A549 treated with RU486 at 1 μM for 4 hours (cell line): ENCODE measurements at places on chromosomes 13 and 19. TPM values are rescaled to one million over a fixed set of nuclear protein-coding genes. Genes with fewer than 3 reads are reported as not detected.

Gene COX6B1
- total RNA-seq = 1,299 to 1,635 TPM (median 1,348 TPM) in 5 replicates

Gene FLT1
- 0.02 to 0.06 TPM in 2 of 5 replicates, not detected in the others for total RNA-seq

Gene MED4
- 29.3 to 46.4 TPM (median 37.0 TPM) in 5 replicates for total RNA-seq

Gene KIR3DL1
- not detected in 5 replicates for total RNA-seq

Gene TPRX1
- not detected in 5 replicates for total RNA-seq

Gene GNG7
- 0.05 to 0.14 TPM (median 0.06 TPM) in 4 of 5 replicates, not detected in the other for total RNA-seq

Gene ZNF296
- total RNA-seq = 6.5 to 11.0 TPM (median 10.4 TPM) in 5 replicates

Gene GPR32
- total RNA-seq = not detected in 5 replicates

Gene IGFL3
- 0.27 to 0.32 TPM in 2 of 5 replicates, not detected in the others for total RNA-seq

Gene CALR3
- not detected in 5 replicates for total RNA-seq

Gene SERPINE3
- not detected in 5 replicates for total RNA-seq

Gene CEACAM8
- total RNA-seq = not detected in 5 replicates

Gene SELENOV
- not detected in 5 replicates for total RNA-seq

Gene CNN1
- total RNA-seq = 0.35 to 0.94 TPM (median 0.40 TPM) in 5 replicates

Gene TMEM190
- 0.85 to 2.5 TPM (median 1.5 TPM) in 5 replicates for total RNA-seq

Gene PALM3
- total RNA-seq = 1.3 to 2.6 TPM (median 1.9 TPM) in 5 replicates

Gene POSTN
- total RNA-seq = 0.07 to 0.19 TPM (median 0.10 TPM) in 4 of 5 replicates, not detected in the other

Gene ZSCAN1
- total RNA-seq = not detected in 5 replicates
